ENCODE measurements at places on chromosomes 1 and 21.

DNA sequence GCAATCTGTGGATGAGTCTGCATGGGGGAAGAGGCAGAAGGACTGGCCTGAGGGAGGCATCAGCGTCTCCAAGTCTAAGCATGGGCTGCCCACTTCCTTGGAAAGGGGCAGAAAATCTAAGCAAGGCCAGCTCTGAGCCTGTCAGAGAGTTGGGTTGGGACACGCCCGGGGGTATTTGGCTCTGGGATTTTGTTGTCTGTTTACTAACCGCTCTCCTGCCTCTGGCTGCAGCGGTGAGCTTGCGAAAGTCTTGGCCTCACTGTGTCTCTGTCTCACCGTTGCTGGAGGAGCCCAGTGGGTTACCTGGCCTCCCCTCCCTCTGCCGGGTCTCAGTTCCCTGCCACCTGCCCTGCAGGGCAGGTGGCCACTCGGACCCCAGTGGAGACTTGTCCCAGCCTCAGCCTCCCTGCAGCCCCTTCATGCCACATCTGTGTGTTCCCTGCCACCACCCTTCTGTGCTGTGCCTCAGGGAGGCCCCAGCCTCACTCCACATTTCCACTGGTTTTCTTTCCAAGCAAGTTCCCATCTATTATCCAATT is 33.7 kb downstream of the EDN2 start:
- no peak for DNase-seq

GRCh38 chr1:36417931-36418330 is 20.2 kb upstream of the LSM10 start:
- DNase-seq = no peak

- no peak for DNase-seq
Measured at GRCh38 chr1:212107481-212107880, 71.9 kb downstream of the DTL start.

DNA sequence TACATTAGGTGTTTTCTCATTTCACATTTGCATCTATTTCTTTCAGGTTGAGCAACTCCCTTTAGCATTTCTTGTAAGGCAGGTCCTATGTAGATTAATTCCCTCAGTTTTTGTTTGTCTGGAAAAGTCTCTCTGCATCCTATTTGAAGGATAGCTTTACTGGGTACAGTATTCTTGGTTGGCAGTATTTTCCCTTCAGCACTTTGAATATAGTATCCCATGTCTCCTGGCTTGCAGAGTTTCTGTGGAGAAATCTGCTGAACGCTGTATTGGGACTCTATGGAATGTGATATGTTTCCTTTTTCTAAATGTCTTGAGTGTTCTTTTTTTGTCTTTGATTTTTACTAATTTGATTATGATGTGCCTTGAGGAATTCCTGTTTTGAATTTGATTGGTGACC is 28.9 kb upstream of the FAM163A start:
- no peak for DNase-seq

GRCh38 chr1:72662918-72663317 is 380.6 kb upstream of the NEGR1 start:
- DNase-seq = no peak

DNA sequence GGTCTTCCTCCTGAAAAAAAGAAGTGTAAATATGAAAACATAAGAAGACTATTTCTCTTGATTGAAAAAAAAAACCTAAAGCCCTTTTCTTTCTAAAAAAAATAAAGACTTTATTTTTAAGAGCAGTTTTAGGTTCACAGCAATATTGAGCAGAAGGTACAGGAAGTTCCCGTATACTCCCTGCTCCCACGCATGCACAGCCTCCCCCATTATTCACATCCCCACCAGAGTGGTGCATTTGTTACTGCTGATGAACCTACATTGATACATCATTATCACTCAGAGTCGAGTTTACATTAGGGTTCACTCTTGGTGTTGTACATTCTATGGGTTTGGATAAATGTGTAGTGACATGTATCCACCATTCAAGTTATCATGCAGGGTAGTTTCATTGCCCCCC is 92.0 kb upstream of the TLR5 start:
- no peak for DNase-seq

DNA sequence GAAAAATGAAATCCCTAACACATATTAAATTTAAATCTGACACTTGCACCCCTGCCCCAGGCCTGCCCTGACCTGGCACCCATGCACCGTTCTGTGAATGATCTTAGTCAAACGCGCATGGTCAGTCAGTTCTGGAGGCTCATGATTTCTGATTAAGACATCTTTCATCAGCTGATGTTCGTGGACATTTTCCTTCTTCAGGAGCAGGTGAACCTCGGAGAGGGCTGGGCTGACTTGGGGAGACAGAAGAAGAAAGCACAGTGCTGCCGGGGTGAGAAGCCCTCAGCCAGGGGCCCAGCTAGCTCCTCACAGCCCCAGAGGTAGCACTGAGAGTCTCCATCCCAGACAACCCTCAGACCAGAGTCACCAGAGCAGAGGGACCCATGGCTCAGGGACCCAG is 134.5 kb upstream of the AJAP1 start:
- no peak for DNase-seq

DNA sequence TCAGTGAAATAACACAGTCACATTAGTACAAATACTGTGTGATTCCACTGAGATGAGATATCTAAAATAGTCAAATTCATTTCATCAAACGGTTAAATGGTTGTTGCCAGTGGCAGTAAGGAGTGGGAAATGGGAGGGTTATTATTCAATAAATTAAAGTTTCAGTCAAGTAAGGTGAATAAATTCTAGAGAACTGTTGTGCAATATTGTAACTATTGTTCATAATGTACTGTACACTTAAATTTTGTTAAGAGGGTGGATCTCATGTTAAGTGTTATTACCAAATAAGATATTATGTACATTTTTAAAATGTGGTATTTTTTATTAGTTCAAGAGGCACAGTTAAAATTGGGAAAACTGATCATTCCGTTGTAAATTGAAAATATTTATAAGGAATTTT is 463.3 kb upstream of the BRINP3 start:
- DNase-seq = no peak

- no peak for DNase-seq
Measured at GRCh38 chr1:157597959-157598667, at the start of gene FCRL4. Gene FCRL4, minus strand, starts transcription at chr1:157598085. Its CDS starts 141 bp downstream, at chr1:157597944.

GRCh38 chr1:80218112-80218511 is 1211.6 kb upstream of the ADGRL4 start:
- no peak for DNase-seq

GRCh38 chr1:115089420-115090185 is at the start of gene TSPAN2:
Gene TSPAN2, minus strand, starts transcription at chr1:115089503. Its CDS starts 71 bp downstream, at chr1:115089432.
- DNase-seq = peak; percentile 34

DNA sequence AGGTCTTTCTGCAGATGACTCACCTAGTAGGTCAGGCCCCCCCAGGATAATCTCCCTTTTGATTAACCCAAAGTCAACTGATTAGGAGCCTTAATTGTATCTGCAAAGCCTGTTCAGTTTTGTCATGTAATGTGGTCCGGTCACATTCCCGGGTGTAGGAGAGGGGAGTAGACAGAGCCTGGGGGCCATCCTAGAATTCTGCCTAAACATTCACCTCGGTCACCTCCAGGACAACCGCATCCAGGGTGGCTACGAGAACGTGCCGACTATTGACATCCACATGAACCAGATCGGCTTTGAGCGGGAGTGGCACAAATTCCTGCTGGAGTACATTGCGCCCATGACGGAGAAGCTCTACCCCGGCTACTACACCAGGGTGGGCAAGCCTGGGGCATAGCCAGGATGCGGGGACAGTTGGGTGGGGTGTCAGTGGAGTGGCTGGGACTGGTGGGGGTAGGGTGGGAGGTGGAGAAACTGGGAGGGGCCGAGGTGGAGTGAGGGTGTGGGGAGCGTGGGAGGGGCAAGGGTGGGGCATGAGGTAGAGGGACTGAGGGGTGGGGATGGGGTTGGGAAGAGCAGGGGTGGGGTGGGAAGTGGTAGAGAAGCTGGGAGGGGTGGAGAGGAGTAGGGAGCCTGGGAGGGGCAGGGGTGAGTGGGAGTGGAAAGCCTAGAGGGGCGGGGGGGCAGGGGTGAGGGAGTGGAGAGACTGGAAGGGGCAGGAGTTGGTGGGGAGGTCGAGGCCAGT is 9.6 kb upstream of the MFN2 start:
- DNase-seq = no peak

GRCh38 chr1:1614204-1614953 is 921 bp upstream of the MIB2 start:
- peak; percentile 42 for DNase-seq

GRCh38 chr1:1218524-1219200 is 4.7 kb upstream of the TNFRSF4 start:
- no peak for DNase-seq

DNA sequence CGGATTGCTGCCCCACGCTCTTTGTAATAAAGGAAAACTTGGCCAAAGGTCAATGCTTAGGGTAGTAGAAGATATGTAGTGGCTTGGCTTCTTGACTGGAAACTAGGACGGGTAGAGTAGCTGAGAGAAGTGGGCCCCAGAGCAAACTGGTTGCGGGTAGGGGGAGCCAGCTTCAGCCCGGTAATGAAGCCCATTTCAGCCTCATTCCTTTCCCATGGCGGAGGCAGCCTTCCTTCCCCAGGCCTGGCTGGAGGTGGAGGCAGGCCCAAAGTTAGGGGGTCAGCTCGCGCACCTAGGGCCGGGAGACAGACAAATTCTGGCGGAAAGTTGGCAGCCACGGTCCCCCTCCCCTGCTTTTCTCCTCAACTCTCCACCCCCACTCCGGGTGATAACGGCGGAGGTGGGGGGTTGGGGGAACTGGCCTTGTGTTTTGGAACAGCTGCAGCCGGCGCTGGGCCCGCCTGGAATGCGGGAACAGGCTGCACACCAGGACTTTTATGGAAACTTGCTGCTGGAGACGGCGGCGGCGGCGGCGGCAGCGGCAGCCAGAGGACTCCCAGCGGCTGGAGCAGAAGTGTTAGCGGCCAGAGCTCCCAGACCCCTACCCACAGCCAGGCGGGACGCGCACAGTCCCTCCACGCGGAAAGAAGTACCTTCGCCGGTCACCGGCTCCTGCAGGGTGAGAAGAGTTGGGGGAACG is at the start of gene NEXN:
NEXN (plus strand) TSS at position 544 of the 700 bp plus-strand sequence. CDS start 27,483 bp downstream, outside the sequence.
- peak; percentile 0 for DNase-seq

DNA sequence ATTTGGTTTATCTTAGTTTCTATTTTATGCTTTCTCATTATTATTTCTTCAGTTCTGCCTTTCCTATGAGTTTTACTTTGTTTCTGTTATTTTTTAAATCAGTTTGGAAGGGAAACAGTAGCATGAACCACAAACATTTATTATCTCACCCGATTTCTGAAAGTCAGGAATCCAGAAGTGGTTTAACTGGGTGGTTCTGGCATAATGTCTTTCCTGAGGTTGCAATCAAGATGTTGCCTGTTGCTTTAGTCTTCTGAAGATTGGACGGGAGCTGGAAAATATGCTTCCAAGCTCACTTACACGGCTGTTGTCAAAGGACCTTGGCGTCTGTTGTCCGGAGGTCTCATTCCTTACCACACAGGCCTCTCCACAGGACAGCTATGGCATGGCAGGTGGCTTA is 50.4 kb downstream of the SNRPE start:
- no peak for DNase-seq

GRCh38 chr1:217059401-217059800 is 336.2 kb upstream of the ESRRG start:
- no peak for DNase-seq

DNA sequence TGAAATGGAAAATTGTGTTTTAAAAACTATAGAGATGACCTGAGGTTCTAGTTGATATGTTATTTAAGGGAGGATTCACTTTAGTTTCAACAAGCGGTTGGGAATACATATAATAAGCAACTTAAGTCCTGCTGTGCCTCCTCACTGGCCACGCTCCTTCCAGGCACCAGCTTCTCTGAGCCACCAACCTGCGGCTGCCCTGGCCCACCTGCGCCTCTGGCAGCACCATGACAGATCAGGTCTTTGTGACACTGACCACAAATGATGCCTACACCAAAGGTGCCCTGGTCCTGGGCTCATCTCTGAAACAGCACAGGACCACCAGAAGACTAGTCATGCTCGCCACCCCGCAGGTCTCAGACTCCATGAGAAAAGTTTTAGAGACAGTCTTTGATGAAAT is 7.0 kb upstream of the USP24 start:
- DNase-seq = no peak

GRCh38 chr1:47875831-47876586 is 121.2 kb downstream of the TRABD2B start:
- no peak for DNase-seq

GRCh38 chr1:226846786-226847185 is 23.6 kb upstream of the PSEN2 start:
- no peak for DNase-seq

DNA sequence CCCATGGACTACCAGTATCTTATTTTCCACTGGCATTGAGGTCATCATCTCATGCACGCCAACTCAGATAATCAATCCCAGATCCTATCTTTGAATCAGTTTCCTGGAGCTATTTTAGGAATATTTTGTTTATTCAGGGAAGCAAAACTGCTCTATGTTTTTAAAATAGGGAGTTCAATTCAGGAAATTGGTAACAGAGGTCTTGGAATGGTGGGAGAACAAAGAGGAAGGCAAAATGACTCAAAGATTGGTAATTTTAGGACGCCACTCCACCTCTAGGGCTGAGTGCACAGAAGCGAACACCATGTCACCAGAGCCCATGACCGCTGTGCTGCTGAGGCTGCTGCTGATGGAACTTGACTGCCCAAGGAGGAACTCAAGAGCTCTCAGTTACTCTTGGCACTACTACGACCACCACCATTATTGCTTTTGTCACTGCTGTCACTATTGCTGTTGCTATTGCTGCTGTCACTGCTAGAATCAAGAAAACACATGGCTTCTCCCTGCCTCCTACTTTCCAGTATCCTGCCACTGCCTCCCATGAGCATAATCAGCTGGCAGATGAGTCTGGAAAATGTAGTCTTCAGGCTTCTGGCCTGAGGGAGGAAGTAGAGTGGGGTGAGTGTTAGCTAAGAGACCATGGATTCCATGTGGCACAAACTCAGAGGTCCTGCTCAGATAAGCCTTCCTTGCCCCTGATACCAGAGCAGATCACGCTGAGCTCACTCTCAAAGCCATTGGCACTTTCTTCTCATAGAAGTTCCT is 71.6 kb upstream of the CNIH3 start:
- DNase-seq = no peak

- no peak for DNase-seq
Measured at GRCh38 chr1:203422116-203422515, 53.5 kb upstream of the PRELP start.

GRCh38 chr1:214505134-214505533 is 46.3 kb downstream of the PTPN14 start:
- no peak for DNase-seq

DNA sequence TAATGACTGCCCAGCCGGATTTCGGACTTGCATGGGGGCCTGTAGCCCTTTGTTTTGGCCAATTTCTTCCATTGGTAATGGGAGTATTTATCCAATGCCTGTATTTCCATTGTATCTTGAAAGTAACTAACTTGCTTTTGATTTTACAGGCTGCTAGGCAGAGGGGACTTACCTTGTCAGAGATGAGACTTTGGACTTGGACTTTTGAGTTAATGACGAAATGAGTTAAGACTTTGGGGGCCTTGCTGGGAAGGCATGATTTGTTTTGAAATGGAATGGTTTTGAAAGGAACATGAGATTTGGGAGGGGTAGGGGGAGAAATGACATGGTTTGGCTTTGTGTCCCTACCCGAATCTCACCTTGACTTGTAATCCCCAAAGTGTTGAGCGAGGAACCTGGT is 9.6 kb downstream of the UBE2G2 start:
- no peak for DNase-seq

Data from stimulated activated CD8-positive, alpha-beta memory T cell treated with anti-CD3 and anti-CD28 coated beads, Interleukin-4, amount 100 ng/mL, for 24 hours (primary cell).